GM20000 (cell line): ENCODE measurements at places on chromosomes 3 and 15.

- no peak for DNase-seq
Observed at GRCh38 chr3:2711081-2711480, 399.1 kb downstream of the IL5RA start.

DNA sequence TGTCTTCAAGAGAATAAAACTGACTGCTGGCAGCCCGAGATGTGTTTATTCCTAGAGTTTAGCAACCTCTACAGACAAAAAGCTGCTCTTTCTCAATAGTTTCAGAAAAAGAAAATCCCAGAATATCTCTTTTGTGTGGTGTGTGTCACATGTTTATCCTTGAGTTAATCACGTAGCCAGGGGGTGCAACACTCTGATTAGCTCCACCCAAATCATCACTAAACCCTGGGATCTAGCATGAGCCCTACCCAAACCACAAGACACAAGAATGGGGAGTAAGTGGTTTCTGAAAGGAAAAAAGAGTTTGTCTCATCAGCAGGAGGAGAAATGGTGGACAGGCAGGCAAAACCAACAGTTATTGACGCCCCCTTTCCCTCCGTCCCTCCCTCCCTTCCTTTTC lies 78.5 kb upstream of the AGBL1 start:
- no peak for DNase-seq

DNA sequence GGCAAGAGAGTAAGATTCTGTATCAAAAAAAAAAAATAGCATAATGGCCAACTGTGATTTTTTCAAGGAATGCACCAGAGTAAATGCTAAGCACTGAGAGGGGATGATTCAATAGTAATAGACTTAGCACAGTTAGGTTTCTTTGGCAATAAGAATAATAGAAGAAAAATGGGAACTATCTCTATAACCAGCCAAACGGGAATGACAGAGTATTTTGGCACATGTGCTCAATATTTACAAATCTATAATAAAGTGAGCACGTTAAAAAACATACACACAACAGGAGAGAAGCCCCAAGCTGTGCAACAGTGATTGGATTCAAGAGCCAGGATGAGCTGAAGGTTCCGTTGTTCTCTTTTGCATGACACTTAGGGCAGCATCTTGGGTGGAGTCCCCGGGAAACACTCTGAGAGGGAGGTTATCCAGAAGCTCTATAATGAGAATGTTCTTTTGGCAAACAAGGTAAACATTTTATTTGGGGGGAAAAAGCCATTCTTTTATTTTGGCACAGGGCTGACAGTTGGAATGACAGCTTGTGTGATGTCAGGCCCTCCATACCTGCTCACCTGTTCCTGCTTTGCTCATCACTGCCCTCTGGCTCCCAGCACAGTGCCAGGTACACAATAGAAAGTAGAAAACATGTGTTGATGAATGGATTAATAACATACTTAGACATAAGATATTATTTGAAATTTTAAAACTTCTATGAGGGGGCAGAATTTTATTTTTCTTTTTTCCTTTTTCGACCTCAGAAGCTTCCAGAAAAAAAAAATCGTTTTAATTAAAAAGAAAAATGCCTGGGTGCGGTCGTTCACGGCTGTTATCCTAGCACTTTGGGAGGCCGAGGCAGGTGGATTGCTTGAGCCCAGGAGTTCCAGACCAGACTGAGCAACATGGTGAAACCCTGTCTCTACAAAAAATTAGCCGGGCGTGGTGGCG lies 44.0 kb upstream of the MUC4 start:
- no peak for DNase-seq

DNA sequence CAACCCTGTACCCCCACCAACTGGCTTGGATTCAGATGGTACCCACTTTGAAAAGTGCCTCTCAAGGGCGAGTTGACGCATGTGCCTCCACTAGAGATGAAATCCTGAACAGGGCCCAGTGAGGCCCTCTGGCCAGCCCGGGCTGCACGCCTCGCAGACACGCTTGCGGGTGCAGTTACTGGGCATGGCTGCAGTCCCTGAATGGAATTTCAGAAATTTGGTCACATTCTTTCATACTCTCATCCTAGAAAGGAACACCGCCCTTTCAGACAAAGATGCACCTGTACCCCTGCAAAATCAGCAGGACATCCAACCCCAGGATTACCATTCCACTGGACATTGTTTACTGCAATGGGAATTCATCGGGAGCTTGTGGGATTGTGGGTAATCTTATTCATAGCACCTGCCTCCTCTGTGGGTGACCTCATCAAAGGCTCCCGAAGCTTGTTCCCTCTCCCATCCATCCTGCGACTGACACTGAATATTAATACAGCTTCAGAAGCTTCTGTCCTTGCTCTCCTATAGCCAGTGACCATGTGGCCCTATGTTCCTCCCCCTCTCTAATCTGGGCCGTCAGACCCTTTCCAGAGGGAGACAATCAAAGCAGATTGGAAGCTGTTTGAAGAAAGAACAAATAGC lies 42.5 kb upstream of the TPM1 start:
- no peak for DNase-seq

DNA sequence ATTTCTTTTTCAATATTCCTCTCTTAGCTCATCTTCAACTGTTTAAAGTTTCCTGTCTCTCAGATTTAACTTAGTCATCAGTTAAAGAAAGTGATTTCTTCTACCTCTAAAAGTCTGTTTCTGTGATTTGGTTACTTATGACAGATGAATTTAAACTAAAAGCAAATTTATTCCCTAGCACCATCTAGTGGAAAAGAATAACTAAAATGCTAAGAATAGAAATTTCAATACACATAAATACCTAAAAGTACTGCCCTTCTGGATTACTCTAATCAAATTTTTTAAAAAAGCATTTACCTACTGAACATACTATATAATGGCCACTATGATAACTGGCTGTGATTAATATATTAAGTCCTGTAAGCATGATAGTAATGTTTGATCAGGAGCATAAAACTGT lies 14.0 kb upstream of the ZCWPW2 start:
- DNase-seq: no peak

GRCh38 chr15:77418966-77419835 lies 703 bp downstream of the PEAK1 start:
- peak; percentile 73 for DNase-seq

- DNase-seq: peak; percentile 58
Observed at GRCh38 chr3:149808209-149808829, 4.7 kb upstream of the RNF13 start.
